HuH-7.5 (cell line): ENCODE measurements at places on chromosomes 6 and 20.

DNA sequence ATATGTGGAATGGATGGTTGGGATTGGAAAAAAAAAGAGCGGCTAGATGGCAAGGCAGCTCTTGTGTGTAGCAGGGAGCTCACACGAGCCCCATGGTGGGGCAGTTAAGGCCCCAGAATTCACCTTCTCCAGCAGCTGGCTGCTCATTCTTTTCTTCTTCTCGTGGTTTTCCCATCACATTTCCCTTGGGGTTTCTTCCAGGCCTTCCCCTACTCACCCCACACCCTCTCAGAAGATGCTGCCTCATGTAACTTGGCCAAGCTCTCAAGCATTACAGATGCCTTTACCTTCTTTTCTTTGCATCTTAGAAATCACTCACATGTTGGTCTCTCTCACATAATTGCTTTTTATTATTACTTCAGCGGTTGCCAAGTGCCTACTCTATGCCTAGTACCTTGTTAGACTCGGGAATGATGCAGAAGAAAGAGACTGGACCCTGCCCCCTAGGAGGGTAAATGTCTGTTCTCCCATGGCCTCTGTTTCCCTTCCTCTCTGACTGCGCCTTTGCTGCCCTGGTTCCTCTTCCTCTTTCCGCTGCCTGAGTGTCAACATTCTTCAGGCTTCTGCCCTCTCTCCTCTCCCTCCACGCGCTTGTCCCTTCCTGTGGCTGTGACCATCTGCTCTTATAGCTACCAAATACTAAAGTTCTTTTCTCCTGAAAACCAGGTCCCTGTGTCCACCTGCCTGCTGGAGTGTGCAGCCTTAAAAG is 28.6 kb downstream of the PPARD start:
- no peak for DNase-seq

GRCh38 chr6:6834356-6835222 is 246.1 kb downstream of the LY86 start:
- DNase-seq = no peak

DNA sequence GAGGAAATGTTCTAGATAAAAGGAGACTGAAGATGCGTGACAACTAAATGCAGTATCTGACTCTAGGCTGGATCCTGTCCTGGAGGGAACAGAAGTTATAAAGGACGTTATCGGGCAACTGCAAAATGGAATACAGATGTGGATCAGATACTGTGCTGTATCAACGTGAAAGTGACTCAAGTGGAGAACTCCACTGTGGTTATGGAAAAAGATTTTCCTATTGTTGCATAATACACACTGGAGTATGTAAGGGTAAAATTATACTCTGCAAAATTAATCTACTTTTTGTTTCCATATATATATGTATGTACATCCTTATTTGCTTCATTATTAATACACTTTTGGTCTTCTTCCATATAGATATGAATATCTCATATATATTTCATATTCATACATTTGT is 654.0 kb downstream of the QKI start:
- DNase-seq = no peak

DNA sequence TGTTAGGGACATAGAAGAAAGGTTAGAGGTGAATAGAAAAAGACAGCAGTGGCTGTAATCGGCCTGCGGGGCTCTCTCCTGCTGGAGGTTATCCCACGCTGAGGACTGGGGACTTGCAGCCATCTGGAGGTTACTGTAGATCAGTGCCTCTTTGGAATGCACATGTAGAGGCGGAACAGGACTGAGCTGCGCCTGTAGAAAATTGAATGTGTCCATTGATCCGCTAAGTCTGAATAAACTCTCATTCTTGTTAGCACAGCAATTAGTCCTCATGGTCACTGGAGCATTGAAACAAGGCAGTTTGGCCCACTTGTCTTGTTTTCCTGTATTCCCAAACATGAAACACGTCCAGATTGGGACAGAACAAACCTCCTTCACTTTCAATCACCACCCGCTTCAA is 46.3 kb upstream of the F13A1 start:
- DNase-seq = no peak

GRCh38 chr6:143232849-143233248 is 172.2 kb downstream of the AIG1 start:
- peak; percentile 41 for DNase-seq

GRCh38 chr20:9286501-9287461 is 217.9 kb downstream of the PLCB4 start:
- DNase-seq = no peak

DNA sequence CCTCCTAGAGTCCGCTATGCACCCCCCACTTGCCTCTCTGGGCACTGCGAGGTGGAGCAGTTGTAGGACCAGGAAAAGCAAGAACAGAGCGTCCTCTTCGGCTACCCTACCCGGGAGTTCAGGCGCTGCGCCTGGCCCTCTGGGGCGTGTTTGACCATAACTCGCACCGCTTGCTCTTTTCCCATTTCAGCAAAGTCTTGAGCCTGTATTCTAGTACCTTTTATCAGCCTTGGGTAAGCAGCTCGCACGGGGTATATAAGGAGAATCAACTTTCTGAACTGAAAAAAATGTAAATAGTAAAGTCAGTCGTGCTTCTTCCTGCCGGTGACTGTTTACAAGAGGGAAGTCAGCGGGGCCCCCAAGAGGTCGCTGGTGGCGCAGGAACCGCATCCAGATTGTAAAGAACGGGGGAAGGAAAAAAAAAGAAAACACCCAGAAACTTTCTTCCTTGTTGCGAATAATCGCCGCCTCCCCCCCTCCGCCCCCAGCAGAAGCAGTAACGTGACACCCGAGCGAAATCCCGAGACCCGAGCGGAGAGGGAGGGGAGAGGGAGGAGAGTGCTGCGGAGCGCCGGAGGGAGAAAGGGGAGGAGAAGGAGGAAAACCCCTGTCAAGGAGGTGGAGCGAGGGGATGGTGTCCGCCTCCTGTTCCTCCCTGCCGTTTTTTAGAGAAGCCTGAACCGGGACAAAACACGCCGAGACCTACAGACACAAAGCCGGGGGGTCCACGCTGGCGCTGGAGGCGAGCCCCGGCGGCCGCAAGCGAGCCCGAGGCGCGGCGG is at the start of gene UST:
Gene UST (plus strand): TSS at position 668 of the 782 bp plus-strand sequence. CDS start 401 bp downstream, outside the sequence.
- DNase-seq = peak; percentile 72

DNA sequence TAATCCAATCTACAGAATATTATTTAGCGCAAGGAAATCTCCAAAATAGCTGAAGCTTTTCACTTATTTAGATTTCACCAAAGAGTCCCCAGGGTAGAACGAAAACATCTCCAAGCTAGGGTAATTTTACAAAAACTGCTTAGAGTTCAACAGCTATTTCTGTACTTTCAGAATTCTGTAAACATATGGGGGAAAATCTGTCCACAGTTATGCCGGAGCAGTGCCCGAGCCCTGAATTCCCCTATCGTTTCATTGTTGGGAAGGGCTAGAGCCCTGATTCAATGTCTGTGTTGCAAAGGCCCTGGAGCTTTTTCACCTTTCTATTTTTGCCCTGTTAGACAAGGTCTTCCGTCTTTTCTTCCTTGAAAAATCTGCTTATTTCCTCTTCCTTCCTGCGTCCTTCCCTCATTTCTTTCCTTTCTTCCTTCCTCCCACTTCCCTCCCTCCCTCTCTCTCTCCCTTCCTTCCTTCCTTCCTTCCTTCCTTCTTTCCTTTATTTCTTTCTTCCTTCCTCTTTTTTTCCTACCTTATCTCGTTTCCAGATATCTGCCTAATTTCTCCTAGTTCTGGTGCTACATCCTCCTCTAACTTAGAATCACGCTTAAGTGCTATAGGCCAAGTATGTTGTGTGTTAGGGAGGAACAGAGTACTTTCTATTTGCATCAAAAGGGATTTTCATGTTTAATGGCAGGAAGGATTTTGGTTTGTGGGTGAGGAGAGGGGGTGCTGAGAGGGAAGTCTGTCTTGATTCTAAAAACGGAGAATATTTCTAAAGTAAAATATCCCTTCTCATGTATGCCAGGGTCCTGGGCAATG is 122.5 kb upstream of the BMP2 start:
- DNase-seq = no peak

GRCh38 chr6:53582963-53583362 is 38.1 kb upstream of the GCLC start:
- no peak for DNase-seq

DNA sequence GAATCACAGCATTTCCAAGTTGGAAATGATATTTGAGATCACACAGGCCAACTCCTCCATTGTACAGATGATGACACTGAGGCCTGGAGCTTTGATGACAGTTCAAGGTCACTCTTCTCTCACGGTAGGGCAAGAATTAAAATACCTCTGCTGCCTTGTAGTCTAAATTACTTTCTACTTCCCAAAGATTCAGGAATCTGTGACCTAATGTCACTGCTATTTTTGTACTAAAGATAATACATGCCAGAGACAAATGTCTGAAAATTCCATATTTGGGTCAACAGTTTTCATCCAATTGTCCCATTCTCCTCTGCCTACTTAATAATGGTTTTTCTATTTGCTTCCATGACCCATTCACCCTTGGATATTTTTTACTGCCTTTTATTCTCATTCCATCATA is 160.0 kb downstream of the SOD2 start:
- no peak for DNase-seq

GRCh38 chr6:114158411-114158810 is 184.4 kb downstream of the HS3ST5 start:
- no peak for DNase-seq

- no peak for DNase-seq
These were observed 4.4 kb downstream of the MOCS1 start for GRCh38 chr6:39929733-39930461.

- DNase-seq = no peak
These were observed 95.7 kb downstream of the PRDM1 start for GRCh38 chr6:106181664-106182418.

DNA sequence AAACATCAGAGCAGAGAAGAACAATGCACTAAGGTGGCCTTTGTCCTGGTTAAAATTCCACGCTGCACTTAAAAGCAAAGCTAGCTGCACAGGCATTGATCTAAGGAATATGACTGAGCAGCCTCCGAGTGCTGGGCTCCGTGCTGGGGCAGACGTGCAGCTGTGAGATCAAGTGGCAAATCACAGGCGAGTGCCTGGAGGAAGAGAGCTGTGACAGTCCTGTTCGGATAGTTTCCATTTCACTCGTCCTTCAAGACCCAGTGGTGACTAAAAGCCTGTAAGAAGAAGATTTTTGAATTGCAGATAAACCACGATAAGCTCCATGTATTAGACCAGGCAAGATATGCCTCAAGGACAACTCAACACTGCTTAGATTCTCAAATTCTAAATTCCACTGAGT is 247.9 kb downstream of the ANKRD60 start:
- no peak for DNase-seq

DNA sequence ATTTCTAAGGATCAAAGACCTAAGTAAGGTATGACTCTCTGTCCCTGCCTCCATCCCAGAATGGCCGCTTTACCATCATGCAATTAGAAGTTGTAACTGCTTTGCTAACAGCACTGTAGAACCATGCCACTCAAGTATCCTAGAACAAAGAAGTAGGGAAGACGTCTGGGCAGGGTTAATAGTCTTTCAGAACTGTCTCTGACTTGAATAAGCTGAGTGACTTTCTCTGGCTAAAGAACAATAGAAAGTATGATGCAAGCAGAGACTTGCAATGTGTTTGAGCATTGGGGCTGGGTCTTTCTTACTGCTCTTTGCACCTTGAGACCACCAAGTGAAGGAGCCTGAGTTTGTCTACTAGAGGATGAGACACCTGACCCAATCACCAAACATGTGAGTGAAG is 279.6 kb upstream of the JAG1 start:
- DNase-seq = no peak

DNA sequence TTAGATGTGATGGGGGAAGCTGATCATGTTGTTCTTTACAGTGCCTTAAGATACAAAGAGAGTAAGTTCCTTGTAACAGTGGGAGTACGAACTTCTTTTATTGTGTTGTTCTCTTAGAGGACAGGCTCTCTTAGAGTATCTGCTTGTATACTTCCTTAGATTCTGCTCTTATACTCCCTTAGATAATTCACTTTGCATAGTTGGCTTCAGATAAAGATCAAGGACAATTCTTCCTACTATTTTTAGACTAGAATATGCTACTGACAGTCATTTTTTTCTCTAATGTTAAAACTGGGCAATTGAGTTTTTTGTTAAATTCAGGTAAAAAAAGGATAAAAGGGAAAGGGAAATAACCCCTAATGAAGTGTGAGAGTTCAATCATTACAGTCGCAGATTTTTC is 138.7 kb downstream of the MYB start:
- DNase-seq = no peak

- no peak for DNase-seq
These were observed 339.2 kb downstream of the NKAIN2 start for GRCh38 chr6:124142852-124143251.

GRCh38 chr20:48603116-48603818 is 224.5 kb downstream of the PREX1 start:
- DNase-seq = no peak

GRCh38 chr6:156582509-156582992 is 194.6 kb upstream of the ARID1B start:
- DNase-seq = no peak

GRCh38 chr20:40449974-40450616 is 238.9 kb downstream of the MAFB start:
- DNase-seq = no peak

DNA sequence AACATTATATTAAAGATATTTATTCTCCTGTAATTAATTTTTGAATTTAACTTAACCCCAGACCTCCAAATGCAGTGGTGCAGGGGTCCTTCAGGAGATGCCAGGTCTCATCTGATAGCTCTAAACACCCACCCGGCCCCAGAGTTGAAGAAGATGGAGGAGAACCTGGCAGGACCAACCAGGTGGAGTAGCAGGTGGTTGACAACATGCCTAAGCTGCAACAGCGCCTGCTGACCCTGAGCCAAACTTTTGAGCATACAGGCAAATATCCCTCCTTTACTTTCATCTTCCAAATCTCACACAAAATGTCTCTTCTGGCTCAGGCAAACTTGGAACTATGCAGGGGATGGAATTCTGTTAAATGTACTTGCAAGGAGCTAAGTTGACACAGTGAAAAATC is 145.3 kb upstream of the TCF21 start:
- DNase-seq = no peak

- DNase-seq = no peak
These were observed 126.2 kb upstream of the EXOC2 start for GRCh38 chr6:819122-819521.

DNA sequence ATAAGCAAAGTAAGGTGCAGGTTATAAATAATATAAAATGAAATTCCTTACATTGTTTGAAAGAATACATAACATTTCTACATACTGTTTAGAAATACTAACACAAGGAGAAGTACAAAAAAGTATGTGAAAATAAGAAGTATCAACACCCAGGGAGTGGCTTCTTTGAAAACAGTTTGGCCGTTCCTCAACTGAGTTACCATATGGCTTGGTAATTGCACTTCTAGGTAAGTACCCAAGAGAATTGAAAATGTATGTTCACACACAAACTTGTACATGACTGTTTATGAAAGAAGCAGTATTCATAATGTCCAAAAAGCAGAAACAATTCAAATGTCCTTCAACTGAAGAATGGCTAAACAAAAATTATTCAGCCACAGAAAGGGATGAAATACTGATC is 30.7 kb downstream of the PAK5 start:
- no peak for DNase-seq
